CD4-positive, alpha-beta T cell treated with Interleukin-2 at 100 ng/mL for 4 hours (primary cell): ENCODE measurements at places on chromosomes 11 and 22.

- no peak for DNase-seq
These were observed 1.4 kb upstream of the TBC1D22A start for GRCh38 chr22:46761017-46761416.

DNA sequence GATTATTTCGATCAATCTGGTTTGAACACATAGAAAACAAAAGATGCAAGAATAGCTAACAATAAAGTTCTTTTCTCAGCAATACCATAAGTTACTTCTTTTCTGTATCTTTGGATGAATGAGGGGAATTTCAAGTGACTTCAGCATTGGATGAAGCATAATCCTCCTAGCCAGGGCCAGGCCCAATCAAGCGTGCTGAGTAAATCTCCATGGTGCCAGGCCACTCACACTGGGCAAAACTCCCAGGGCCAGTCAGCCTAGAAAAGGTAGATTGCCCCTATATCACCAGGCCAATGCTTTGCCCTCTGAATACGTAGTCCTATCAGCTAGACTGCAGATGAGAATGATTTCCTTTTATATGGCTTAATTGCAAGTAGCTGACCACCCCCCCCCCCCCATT lies 6.0 kb downstream of the CNTF start:
- no peak for DNase-seq

DNA sequence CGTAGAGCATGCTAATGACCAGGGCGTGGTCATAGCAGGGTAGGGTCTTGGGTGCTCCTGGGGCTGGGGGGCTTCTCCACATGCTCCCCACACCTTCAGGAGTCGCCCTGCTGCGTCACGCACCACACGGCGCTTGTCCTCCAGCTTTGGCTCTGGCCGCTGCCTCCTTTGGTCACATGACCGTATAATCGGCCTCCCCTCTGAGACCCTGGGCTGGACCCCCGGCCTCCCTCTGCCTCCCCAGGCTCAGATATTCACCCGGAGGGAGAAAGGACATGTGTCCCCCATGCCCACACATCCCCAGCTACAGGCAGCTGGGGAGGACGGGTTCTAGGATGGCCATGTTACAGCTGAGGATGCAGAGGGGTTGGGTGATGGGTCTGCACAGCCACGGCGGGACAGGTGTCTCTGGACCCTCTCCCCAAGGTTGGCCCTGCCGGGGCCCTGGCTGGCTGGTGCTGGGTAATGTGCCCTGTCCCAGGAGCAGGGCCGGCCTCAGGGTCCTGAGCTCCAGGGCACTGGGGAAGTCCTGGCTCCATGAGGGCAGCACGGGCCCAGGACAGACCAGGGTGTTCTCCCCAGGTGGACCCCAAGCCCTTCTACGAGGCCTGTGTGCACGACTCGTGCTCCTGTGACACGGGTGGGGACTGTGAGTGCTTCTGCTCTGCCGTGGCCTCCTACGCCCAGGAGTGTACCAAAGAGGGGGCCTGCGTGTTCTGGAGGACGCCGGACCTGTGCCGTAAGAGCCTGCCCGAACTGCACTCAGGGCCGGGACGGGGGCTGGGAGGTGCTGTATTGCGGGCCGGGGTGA lies 14.5 kb downstream of the MUC2 start:
- DNase-seq, result no peak

GRCh38 chr22:38927033-38927781 lies 30.2 kb upstream of the APOBEC3A start:
- DNase-seq, result peak; percentile 44

DNA sequence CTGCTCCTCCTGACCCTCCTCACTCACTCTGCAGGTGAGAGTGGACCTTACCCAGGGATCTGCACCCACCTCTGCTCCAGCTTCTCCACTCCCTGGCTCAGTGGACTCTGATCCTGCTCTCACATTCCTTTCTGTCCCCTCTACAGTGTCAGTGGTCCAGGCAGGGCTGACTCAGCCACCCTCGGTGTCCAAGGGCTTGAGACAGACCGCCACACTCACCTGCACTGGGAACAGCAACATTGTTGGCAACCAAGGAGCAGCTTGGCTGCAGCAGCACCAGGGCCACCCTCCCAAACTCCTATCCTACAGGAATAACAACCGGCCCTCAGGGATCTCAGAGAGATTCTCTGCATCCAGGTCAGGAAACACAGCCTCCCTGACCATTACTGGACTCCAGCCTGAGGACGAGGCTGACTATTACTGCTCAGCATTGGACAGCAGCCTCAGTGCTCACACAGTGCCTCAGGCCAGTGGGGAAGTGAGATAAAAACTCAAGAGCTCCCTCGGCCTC lies 29.7 kb upstream of the VPREB1 start:
- no peak for DNase-seq

DNA sequence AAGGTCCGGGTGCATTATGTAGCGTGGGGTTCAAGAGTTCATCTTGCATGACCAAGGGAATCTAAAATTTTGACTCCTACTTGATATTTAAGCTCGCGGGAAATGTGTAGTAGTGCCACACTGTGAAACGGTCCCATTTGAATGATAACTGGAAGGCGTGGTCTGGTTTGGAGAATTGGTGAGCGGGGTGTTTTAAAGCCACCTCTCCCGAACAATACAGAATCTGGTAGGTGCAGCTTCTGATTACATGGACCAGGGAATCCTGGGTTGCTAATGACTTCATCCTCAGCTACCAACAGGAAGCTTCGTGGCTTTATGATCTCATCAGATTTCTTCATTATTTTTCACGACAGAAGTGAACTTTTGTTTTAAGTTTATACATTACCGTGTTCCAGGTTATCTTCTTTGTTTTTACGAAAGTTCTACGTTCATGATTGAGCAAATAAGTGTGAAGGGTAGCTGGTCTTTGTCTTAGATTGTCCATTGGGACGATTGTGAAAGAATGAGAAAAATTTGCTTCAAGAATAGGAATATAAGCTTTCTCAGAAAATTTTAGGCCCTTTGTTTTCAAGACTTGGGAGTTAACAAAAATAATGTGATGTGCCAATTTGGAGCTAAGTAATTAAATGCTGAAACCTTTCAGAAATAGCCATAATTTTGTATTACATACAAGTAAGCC lies 1.7 kb downstream of the QSER1 start:
- DNase-seq, result peak; percentile 31

DNA sequence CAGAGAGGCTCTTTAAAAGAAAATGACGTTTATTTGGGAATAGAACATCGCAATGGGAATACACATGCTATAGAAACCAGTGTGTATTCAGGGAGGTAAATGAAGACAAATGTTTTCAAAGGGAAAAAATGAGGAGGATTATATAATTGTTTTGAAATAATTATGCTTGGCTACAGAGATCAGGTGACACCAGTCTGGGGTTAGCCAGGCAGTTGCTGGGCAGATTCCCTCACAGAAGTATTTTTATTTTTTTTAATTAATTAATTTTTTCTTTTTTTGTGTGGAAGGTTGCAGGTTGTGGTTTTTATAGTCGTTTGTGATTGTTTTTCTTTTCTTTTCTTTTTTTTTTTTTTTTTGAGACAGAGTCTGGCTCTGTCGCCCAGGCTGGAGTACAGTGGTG lies 5.6 kb upstream of the STARD10 start:
- no peak for DNase-seq

GRCh38 chr11:74316772-74317505 lies 5.5 kb upstream of the P4HA3 start:
- DNase-seq, result no peak

DNA sequence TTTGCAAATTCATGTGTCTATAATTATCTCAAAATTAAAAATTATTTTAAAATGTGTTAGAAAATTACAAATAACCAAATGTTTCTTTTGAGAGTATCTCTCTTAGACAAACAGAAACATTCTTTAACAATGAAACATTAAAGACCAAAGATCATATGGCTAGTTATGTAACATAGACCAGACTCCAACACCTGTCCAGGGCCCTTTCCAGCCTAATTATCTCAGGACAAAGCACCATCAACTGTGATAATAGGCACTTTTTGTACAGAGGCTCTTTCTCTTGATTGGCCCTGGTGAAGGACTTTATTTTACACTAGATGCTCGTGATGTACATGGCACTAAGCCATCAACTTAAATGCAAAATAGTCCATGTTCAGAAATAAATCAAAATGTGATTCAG lies 5.0 kb upstream of the PLEKHA7 start:
- DNase-seq, result no peak

DNA sequence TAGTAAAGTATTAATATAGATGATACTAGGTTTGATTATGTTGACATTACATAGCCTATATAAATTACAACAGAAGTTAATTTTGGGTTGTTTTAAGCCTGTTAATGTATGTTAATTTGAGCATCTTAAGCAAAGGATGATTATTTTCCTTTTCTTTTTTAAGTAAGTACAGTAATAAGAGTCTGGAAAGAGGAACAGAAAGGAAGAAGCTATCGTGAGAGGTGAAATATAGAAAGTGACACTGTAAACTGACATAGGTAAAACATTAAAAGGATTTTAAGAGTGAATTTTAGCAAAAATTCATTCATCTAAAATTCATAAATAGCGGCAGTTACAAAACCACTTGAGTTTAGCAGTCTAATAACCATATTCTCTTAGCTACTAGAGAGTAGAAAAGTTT lies 45.5 kb downstream of the FAR1 start:
- DNase-seq, result no peak

GRCh38 chr11:67502328-67502979 lies 2.7 kb downstream of the PITPNM1 start:
- DNase-seq, result no peak

GRCh38 chr11:65132988-65133700 lies 1.2 kb downstream of the SYVN1 start:
- DNase-seq, result peak; percentile 39

DNA sequence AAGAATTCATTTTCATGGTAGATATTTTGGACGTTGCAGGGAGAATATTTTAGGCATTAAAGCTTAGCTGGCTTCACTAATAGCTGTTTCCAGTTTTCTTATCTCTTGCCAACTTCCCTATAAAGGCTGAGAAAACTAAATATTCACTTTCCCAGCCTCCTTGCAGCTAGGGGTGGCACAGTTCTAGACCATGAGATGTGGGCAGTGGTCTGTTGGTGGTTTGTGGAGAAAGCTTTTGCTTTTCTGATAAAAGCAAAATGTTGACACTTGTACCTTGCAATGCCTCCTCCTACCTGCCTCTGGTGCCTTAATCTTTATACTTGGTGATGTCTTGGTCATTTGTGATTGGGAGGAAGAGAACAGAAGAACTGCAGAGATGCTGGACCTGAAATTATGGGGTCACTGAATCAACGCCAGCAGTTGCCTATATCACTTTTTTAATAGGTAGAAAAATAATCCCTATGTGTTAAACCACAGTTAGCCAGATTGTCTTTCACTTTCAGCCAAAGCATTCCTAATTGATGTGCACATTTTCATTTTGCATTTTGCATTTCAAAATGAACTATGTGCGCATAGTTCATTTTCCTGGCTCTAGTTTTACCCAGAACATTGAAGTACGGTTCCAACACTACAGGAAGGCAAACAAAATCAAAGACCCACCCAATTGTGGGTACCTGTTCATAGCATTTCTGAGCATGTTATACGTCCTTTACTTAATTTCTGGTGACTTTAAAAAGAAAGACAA lies 24.9 kb upstream of the ABTB2 start:
- no peak for DNase-seq

- DNase-seq, result no peak
These were observed 573.9 kb upstream of the KIRREL3 start for GRCh38 chr11:127574478-127574877.

- no peak for DNase-seq
These were observed 43.4 kb downstream of the APOL5 start for GRCh38 chr22:35761037-35761436.

GRCh38 chr11:69641681-69642548 lies 959 bp downstream of the CCND1 start:
- no peak for DNase-seq

DNA sequence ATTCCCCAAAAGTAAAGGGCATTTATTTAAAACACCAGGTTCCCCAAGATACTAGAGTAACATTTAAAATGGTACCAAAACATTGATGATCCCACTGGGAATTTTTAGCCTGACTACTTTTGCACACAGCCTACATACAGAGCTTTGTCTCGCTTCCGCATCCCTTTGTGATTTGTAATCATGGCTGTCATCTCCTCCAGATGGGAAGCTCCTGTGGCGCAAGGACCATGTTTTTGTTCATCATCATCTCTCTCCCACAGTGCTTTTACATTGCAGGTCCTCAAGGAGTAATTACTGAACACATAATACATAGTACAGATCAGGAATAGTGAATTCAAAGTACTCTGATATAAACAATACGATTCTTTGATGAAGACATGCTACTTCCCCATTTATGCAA lies 231.2 kb upstream of the MTNR1B start:
- no peak for DNase-seq

DNA sequence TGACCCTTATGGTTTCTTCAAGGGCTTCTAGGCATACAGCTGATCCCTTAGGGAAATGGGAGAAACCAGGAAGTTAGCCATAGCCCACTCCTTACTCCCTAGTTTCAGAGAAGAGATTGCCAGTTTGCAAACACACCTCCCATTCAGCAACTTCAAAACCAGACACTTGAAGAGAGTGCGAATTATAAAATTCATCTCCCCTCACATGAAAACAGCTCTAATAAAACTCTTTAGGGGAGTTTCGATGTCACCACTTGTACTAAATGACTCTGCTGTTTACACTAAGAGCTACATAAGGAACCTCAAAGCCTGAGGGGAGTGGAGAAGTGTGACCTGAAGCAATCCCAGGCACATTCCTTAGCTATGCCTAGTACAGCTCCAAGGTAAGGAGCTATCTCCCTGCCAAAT lies 8.3 kb downstream of the LGR4 start:
- no peak for DNase-seq

GRCh38 chr22:25629613-25630012 lies 65.1 kb downstream of the GRK3 start:
- DNase-seq, result no peak

DNA sequence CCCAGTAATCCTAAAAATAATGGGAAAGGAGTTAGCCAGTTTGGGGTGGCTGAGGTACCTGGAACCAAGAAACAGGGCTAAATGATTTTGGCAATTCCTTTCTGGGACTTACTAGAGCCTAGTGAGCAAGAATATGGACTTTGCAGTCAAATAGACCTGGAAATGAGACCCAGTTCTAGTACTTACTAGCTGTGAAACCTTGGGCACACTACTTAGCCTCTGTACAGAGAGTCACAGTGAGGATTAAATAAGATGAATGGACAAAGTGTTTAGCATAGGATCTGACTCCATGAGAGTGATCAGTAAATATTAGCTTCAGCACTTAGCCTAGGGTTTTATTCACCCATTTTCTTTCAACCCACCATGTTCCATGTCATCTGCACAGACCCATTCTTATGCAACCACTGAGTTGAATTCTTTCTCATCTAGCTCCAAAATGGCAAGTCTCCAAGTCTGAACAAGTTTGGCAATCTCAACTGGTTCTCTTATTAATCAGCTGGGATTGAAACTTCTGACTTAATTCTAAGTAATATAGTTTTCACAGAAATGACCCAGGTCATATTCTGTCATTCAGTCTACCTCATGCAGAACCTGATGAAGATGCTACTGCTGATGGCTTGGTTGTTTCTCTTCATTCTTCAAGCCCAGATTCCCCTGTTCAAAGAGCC lies 15.0 kb upstream of the SORL1 start:
- DNase-seq, result no peak

- DNase-seq, result no peak
These were observed 960.7 kb upstream of the RAG2 start for GRCh38 chr11:37558619-37559210.

GRCh38 chr22:18024276-18024939 lies at the start of gene MICAL3:
Gene MICAL3 (minus strand): TSS chr22:18024561. CDS start chr22:17906812, 117,749 bp downstream.
- peak; percentile 55 for DNase-seq

GRCh38 chr22:44935724-44936123 lies 74.1 kb downstream of the PHF21B start:
- no peak for DNase-seq

GRCh38 chr11:115409691-115410220 lies 94.5 kb downstream of the CADM1 start:
- DNase-seq, result no peak

GRCh38 chr22:50308597-50308935 lies 1.1 kb upstream of the PLXNB2 start:
- DNase-seq, result no peak
